AG20443 (cell line): ENCODE measurements at places on chromosomes 3 and 15.

GRCh38 chr15:72372361-72372760 is 3.5 kb downstream of the HEXA start:
- no peak for DNase-seq

DNA sequence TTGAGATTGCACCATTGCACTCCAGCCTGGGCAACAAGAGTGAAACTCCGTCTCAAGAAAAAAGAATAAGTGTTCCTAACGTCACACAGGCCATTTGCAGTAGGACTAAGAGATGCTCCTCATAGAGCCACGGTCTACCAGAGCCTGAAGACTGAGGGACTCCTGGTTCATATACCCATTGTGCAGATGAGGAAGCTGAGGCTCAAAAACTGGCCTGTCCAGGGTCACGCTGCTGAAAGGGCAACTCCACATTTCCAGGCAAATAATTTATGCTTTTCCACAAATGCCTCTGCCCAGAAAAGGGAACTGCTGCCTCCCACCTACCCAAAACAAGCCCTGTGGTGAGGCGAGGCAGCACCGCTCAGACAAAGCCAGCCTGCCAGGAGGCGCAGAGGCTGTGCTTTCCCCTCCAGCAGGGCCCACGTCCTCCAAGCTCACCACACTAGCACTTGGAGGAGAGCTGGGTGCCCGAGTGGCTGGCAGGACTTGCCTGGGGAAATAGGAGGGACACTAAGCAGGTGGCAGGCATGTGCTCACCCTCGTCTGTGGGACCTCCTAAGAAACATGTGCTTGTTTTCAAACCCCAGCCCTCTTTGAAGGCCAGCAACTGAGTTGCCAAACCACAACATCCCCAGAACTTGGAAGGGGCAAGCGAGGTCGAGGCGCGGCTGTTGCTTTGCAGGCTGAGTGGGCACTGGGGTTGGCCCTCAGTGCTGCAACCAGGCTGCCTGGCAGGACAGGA is 195.6 kb downstream of the XXYLT1 start:
- peak; percentile 33 for DNase-seq

GRCh38 chr3:131503320-131503635 is 507 bp upstream of the MRPL3 start:
- DNase-seq: peak; percentile 30

DNA sequence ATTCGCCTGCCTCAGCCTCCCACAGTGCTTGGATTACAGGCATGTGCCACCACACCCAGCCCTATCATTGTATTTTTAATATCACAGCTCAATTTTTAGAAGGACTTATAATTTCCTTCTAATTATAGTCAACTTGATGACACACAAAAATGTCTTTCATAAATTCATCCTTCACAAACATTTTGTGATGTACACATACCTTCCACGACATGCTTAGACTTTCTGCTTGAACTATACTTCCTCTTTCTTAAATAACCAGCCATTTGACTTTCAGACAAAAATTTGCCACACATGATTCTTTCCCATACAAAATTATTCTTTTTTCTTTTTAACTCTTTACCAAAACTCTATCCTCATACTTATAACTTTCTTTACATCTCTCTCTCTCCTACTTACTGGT is 48.4 kb upstream of the CCK start:
- no peak for DNase-seq

DNA sequence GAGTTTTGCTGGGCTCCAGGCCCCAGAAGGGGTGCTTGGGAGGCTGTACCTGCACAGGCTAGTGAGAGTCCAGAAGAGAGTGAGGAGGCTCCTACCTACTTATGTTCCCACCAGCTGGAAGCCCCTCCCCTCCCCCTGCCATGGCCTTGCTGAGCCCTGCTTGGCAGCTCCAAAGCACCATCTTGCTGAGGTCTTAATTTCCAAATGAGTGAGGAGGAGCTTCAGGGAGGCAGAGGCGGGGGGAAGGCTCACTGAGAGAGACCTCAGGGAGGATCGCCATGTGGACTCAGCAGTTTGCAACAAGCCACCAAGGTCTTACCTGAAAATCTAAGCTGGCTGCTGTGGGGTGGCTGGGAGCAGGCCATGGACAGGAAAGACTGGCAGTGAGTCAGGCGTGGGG is 8.7 kb upstream of the CACNA2D2 start:
- DNase-seq: no peak

- peak; percentile 70 for DNase-seq
Observed at GRCh38 chr15:78075490-78076230, 1.9 kb downstream of the TBC1D2B start.

GRCh38 chr15:35243758-35244157 is 158.7 kb upstream of the NANOGP8 start:
- no peak for DNase-seq

DNA sequence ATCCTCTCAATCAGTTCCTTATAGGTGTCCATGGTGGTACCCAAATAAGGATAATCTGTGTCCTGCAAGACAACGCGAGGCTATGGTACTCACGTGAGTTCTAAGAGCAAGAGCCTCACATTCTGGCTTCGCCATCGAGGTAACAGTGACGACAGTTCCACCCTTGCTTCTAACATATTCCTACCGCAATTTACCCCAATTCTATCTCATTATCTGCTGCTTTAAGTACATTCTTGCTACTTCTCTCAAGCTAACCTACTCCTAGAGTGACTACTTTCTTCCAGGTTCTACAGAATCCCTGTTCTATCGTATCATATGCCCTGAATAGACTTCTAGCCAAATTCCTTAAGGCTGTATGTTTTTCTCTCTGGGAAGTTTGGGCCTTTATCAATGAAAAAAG is 26.6 kb downstream of the TFRC start:
- DNase-seq: no peak

GRCh38 chr3:37611771-37612170 is 249.9 kb upstream of the CTDSPL start:
- DNase-seq: no peak

DNA sequence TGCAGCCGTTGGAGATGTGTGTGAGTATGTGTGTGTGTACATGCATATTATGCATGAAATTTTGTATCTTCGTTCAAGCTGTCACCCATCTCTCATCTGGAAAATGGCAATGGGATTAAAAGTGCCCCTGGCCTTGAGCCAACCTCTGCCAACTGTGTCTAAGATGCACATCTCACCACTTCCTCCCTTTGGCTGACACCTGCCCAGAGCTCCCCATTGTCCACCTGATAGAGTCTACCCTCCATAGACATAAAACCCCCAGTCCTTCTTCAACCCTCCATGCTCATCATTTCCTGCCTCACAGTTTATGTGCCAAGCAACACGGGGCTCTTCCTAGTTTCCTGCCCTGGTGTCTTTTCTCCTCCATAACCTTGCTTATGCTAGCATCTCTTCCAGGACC is 187.5 kb upstream of the HES1 start:
- no peak for DNase-seq

- no peak for DNase-seq
Observed at GRCh38 chr15:70198441-70199123, 100.9 kb upstream of the TLE3 start.

GRCh38 chr3:51712963-51713362 is 6.1 kb downstream of the GRM2 start:
- DNase-seq: peak; percentile 5

- no peak for DNase-seq
Observed at GRCh38 chr3:189990826-189991225, 129.9 kb downstream of the P3H2 start.

DNA sequence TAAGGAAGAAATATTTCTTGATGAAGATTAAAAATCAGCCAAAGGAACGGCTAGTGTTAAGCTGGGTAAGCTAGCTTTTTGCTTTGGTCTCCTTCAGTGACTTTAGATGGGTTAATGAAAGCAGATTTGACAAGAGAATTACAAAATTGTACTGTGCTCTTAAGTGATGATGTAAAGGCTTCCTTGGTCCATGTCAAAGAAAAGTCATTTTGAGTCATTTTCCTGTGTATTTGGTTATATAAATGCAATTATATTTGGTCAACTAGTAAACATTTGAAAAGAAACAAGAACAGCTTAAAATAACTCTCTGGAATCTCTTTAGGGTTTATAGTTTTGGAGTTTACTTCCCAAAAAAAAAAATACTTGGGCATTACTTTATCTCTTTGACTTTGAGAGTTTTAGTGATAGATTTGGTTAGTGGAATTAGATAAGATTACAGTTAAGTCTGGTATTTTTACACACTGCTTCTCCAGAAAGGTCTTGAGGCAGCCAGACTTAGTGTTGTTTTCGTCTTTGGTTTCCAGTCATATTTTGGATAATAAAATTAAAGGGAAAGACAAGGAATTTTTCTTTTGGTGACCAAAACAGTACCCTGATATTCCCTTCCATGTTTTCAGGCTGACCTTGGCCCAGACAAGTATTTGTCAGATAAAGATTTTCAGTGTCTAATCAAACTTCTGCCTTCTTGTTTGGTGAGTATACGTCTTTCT is 42.3 kb downstream of the PDHB start:
- DNase-seq: no peak

GRCh38 chr15:64247906-64248541 is 85.2 kb upstream of the PPIB start:
- peak; percentile 83 for DNase-seq

DNA sequence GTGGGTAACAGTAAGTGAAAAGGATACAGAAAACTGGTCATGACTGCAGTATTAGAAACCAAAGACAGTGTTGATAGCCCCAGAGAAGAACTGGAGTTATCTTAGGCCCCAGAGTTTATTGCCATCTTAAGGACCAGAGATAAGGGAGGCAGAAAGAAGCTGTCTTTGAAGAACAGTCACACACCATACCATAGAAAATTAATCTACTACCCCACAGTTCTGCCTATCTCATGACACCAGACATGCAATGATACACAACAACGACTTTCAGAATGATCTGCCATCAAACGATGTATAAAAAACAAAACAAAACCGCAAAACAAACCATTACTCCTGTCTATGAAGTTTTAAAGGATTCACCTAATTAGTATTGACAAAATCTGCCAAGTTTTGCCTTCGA is 9.6 kb downstream of the CPOX start:
- DNase-seq: no peak
